Uterus (tissue), 4 donors: ENCODE measurements at places on chromosomes 6 and 20. TPM values are rescaled to one million over a fixed set of nuclear protein-coding genes. Genes with fewer than 3 reads are reported as not detected.

GRCh38 chr6:159169193-159169555, at the start of gene FNDC1:
Gene FNDC1, plus strand, starts transcription at chr6:159169400. Its CDS starts 197 bp downstream, at chr6:159169597.
- DNase-seq: peak; percentile 23

The THBD gene
- 42.6 TPM for total RNA-seq

DNA sequence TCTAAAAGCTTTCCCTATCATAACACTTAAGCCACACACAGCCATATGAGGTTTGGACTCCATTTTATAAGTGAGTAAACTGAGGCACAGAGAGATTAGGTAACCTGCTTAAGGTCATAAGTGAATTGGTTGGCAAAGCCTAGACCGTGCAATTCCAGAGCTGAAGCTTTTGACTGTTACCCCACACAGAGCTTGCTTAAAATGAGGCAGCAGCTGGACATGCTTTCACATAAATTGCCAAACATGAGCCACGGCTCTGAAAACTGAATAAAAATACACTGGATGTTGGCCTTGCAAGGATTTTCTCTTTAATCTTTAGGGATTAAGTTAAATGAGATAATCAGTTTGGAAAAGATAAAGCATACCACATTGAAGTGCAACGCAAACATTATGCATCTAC, 2.5 kb downstream of the RIPOR2 start:
- no peak for DNase-seq

The CLPSL2 gene
- total RNA-seq: not detected

GRCh38 chr6:111114087-111114443, 26.8 kb downstream of the SLC16A10 start:
- no peak for DNase-seq

- no peak for DNase-seq
Measured at GRCh38 chr6:97909380-97909779, 626.4 kb upstream of the MMS22L start.

GRCh38 chr20:32467506-32468312, 109.6 kb downstream of the ASXL1 start:
- DNase-seq: no peak

The CDH22 gene
- total RNA-seq: 0.49 TPM

DNA sequence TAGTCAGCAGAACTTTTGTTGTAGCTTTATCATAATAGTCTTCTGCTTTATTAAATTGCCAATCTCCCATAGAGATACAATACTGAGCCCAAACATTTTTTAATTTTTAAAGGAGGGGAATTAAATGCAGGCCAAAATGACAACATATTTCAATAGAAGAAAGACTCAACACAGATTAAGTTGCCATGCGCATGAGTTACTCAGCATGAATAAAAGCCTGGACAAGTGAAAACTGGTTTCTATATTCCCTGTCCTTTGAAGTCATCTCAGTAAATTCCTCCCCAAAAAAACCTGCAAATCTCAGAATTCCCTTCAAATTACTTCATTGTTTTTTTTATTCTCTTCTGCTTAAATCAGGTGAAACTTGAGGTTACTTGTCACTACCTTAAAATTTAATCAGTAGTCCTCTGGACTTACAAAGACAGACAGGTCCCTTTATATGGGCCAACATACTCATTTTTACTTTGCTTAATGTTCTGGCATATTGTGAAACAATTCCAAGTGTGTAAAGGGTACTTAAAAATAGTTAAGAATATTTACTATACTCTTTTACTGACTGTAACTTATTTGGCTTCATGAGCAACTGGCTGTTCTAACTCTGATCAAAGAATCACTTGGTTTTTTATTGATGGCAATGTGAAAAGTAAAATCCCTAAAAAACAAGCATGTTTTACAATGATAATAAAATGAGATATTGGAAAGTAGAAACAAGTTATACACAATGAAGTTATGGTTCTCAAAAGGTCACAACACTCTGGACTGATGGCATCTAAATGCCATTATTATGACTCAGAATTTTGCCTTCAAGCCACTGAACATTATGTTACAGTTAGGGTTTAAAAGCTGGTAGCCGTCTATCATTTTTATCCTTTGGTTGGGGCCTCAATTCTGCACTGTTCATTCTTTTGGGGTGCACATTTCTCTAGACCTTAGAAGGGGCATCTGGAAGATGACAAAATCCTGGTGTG, 49.9 kb upstream of the COL21A1 start:
- no peak for DNase-seq

- DNase-seq: no peak
Measured at GRCh38 chr20:21137078-21137477, 11.2 kb downstream of the KIZ start.

The ERVFRD-1 gene
- total RNA-seq: not detected

- DNase-seq: no peak
Measured at GRCh38 chr6:36487698-36488097, 44.9 kb downstream of the KCTD20 start.

DNA sequence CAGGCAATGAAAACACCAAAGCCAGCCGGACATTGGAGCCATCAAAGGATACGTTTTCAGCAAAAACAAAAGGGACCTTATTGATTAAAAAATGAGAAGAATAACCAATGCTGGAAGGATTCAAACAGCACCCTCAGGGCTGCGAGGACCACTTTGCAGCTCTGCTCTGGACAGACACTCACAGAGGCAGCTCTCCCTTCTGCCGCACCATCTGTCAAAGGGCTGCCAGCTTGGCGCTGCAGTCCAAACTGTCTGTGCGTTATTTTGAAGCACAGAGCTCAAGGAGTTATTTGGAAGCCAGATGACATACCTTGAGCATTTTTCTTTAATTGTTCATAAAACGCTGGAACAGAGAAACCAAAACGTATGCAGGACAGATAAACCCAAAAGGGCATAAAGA, 85.2 kb downstream of the KIF16B start:
- DNase-seq: no peak

GRCh38 chr6:15915508-15916178, 213.2 kb upstream of the MYLIP start:
- DNase-seq: no peak

The PSORS1C1 gene
- total RNA-seq: 0.26 TPM

DNA sequence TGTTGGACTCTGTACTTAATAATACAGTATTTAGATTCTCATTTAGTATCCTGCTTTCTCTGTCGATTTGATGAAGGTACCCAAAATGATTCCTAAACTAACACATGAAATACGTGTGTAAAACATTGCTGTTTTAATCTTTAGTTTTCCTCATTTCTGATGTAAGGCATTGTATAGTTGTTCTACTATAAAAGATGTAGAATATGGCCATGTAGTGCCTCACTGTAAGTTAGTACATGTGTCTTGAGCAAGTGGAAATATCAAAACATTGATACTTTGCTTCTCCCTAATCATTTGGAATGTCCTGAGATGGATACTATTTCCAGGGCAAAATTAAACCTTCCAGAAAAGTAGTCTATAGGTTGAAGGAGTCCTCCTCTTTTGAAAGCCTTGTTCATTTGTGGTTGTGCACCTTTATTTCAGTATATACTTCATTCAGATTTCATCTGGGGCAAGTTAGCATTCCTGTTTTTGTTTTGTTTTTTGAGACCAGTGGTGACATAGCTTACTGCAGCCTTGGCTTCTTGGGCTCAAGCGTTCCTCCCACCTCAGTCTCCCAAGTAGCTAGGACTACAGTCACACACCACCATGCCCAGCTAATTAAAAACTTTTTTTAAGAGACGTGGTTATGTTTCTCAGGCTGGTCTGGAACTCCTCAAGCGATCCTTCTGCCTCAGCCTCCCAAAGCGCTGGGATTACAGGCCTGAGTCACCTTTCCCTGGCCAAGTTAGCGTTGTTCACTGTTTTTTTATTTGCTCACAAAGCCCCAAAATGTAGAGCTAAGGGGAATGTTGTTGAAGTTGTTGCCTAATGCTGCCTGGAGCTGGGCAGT, 11.6 kb downstream of the SRSF3 start:
- DNase-seq: no peak

The ABHD16B gene
- not detected for total RNA-seq

The KCNQ2 gene
- total RNA-seq: 1.2 TPM

The OR2H2 gene
- not detected for total RNA-seq

GRCh38 chr6:37774028-37774680, 45.4 kb upstream of the ZFAND3 start:
- DNase-seq: no peak

GRCh38 chr6:158784505-158784904, 34.7 kb downstream of the EZR start:
- DNase-seq: no peak

The FUT9 gene
- not detected for total RNA-seq

DNA sequence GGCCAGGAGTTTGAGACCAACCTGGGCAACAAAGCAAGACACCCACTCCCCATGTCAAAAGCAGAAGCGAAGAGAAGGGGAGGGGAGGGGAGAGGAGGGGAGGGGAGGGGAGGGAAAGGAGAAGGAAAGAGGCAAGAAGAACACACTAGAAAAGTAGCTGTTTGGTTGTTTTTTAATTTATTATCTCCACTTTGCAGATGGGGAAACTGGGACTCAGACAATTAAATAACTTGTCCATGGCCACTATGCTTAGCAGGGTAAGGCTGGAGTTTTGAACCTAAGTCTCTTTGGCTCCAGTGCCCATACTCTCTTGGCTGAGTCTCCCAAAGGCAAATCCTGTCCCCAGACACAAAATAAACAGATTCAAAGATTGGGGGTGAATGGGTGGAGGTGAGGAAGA, 12.4 kb upstream of the GHRH start:
- no peak for DNase-seq

DNA sequence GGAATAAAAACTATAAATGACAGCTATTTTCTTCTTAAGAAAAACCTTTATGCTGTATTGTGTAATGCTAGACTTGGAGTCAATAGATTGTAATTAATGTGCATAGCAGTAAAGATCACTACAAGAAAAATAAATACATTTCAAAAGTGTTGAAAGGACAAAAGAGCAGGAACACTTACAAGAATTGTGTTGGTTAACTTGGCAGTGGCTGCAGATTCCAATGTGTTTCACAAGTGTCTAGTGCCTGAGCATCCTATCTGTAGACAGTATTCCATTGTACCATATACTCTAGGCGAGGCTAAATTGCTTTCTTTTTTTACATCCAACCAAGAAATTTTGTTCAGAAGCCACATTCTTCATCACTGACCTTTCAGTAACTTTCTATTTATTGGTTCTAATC, 924.1 kb downstream of the EPHA7 start:
- DNase-seq: no peak

The CRISP2 gene
- total RNA-seq: not detected

- DNase-seq: no peak
Measured at GRCh38 chr6:101799531-101799930, 406.0 kb downstream of the GRIK2 start.

GRCh38 chr6:168336967-168337366, 17.4 kb upstream of the DACT2 start:
- no peak for DNase-seq

DNA sequence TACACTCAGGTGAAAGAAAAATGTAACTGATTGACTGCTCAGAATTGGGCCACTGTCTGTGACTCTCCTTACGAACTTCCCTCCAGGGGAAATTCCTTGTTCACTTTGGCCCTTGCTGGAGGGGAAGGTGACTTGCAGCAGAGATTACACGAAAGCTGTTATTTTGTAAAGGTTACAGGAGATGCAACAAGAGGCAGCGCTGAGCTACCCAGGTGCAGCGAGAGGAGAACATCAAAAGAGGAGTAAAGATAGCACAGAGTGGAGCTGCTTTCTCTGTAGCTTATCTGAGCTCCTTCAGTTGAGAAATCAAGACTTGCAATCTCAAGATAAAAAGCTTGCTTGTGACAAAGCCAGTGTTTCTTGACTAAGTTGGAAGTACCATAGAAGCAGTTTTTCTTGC, 144.6 kb downstream of the ARHGAP18 start:
- no peak for DNase-seq
